ENCODE measurements at places on chromosomes 12 and 14.
A peak's percentile ranks its signal among the peaks of the same experiment; 100 is the strongest.

DNA sequence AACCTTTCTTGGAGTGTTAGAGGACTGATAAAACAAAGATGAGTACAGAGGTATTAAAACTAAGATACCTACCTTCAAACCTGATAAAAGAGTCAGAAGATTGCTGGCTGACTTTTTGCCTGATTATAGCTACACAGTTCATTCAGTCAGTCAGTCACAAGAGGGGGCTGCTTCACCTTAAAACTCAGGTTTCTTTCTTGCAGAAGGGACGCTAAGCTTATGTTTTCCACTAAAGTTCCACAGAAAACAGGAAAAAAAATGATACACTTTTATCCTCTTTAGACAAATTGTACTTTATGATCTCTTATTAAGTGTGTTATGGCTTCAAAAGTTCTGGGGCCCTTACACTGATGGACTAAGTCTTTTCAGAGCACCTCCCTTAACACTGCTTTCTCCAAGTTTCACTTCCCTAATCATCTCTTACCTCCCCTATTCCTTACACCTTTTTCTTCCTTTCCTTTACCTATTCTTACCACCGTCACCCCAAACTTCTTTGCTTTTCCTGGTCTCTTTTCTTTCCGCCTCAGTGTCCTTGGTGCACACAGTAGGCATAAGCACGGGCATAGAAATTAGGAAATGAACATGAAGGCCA lies 448.7 kb upstream of the OR4E1 start:
- DNase-seq, result no peak

DNA sequence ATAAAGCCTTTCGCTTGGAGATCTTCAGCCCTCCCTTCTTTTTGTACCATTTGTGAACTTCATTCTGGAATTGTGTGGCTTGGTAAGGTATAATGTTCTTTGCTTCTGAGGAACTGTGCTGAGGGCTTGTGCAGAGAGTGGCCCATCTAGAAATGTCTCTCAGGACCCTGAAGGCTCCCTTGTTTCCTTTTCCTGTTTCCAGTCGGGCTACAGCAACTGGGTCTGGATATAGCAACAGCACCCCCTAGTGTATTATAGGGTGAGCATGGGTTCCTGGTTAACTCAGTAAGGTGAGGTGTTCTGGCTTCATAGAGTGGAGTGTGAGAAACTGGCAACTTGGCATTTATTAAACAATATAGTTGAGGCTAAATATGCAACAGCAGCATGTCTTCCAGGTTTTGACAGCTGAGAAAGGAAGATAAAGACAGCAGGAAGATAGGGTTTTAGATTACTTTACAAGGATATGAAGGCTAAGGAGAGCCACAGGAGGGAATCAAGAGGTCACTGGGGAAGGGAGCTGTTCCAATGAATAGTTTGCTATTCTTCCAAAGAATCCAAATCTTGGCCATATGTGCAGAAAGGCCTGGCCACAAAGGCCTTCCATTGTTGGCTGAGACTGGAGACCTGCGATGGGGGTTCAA lies 49.1 kb upstream of the RNU6-8 start:
- DNase-seq, result peak; percentile 53

GRCh38 chr14:96148631-96149030 lies 56.0 kb upstream of the BDKRB2 start:
- DNase-seq, result no peak

- no peak for DNase-seq
These were observed 13.7 kb downstream of the RNF41 start for GRCh38 chr12:56208006-56208405.

DNA sequence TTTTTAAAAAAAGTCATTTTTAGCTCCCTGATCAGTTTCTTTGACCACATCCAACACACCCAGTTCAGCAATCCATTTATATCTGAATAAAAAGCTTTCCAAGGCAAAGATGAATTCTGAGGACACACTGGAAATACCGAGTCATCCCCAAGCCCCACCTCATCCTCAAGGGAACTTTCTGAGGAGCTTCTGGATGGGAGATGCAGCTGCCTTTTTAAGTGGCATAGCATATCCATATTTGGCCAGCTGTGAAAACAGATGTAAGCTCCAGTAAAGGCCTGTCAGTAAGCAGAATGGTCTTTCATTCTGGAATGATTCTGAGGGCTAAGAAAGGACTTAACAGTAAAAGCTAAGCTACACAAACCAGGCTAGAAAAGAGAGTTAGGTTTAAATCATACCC lies 18.4 kb downstream of the ZFYVE1 start:
- DNase-seq, result no peak

- peak; percentile 88 for DNase-seq
These were observed 79.8 kb downstream of the SRRM4 start for GRCh38 chr12:119060847-119061796.

DNA sequence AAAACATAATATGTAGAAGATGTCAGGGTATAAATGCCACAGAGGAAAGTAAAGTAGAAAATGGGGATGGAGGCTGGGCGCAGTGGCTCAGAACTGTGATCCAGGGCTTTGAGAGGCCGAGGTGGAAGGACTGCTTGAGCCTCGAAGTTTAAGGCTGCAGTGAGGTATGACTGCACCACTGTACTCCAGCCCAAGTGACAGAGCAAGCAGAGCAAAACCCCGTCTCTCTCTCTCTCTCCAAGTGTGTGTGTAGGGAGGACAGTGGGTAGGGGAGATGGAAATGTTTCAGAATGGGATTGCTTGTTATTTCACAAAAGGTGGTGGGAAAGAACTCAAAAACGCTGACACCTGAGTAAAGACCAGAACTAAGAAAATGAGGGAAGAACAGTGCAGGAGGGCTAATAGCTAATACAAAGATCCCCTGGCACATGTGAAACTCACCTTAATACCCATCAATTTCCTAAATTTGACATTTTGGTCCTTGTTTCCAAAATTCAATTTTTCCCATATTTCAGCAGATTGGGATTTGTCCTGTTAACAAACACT lies 5.7 kb upstream of the ZCCHC8 start:
- no peak for DNase-seq

DNA sequence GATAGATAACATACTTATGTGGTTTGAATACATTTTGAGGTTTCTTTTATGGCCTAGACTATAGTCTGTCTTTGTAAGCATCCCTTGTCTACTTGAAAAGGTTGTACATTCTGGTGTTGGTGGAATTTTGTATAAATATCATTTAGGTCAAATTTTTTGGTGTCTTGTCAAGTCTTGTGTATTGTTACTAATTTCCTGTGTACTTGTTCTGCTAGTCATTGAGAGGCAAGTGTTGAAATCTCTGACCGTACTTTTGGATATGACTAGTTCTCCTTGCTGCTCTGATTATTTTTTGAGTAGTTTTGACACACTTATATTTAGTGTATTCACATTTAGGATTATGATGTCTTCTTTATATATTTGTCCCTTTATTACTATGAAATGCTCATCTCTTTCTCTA lies 219.6 kb downstream of the CCDC91 start:
- no peak for DNase-seq

GRCh38 chr14:24996930-24997725 lies 52.8 kb downstream of the STXBP6 start:
- no peak for DNase-seq

DNA sequence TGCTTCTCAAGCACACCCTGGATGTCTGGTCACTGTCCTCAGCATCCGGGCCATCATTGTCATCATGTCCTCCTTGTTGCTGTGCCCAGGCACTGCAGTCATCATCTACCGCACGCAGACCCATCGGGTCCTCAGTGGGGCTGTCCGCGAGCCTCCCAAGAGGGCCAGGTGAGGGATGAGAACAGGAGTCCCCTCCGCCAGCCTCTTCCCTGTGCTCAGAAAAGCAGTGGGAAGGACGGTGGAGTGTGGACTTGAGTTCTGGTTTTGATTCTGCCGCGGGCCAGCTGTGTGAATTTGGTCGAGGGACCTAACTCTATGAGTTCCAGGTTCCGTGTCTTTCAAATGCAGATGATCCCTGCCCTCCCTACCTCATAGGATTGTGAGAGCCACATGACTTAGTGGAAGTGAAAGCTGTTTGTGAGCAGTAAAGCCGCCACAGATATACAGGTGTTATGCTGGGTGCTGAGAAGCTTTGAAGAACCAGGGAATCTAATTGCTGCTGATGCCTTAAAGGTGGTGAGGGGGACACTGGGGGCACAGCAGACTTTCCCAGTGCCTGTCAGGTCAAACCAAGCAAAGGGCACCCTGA lies 122.9 kb upstream of the RAP1B start:
- DNase-seq, result no peak

GRCh38 chr12:67002720-67003119 lies 266.4 kb upstream of the CAND1 start:
- DNase-seq, result no peak

DNA sequence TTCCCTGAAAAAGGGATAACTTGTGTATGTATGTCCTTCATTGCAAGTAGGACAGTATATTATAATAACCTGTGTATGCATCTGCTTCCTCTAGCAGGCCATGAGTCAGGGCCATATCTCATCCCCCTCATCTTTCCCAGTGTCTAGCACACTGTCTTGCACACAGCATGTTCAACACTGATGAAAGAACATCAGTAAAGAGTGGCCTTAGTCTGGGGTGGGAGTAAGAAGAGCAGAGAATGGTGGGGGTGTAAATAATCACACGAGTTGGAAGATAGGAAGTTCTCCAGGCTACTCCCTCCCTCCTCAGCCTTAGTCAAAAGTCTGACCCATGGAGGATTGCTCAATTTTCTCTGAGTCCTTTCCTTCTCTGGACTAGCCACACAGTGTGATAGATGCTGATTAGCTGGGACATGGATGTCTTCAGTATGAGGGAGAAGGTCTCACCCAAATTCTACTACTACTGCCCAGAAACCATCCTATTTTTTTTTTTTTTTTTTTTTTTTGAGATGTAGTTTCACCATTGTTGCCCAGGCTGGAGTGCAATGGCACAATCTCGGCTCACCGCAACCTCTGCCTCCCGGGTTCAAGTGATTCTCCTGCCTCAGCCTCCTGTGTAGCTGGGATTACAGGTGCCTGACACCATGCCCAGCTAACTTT lies 14.6 kb upstream of the SP1 start:
- no peak for DNase-seq

DNA sequence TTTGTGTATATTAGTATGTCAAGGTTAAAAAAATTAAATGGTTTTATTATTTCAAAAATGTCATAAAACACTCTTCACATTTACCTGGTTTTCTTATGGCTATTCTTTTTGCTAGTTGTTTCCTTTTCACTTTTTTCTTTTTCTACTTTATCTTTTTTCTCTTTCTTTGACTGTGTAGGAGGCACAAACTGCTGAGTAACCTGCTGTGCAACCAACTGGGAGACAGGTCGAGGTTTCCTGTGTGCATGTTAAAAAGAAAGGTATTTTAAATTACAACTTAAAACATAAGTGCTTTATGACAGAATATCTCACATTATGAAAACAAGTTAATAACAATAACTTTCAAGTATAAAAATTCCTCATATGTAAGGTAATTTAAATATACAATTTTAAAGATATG lies 16.9 kb upstream of the GXYLT1 start:
- DNase-seq, result no peak

- DNase-seq, result no peak
These were observed 11.8 kb downstream of the MYL2 start for GRCh38 chr12:110908377-110909152.

DNA sequence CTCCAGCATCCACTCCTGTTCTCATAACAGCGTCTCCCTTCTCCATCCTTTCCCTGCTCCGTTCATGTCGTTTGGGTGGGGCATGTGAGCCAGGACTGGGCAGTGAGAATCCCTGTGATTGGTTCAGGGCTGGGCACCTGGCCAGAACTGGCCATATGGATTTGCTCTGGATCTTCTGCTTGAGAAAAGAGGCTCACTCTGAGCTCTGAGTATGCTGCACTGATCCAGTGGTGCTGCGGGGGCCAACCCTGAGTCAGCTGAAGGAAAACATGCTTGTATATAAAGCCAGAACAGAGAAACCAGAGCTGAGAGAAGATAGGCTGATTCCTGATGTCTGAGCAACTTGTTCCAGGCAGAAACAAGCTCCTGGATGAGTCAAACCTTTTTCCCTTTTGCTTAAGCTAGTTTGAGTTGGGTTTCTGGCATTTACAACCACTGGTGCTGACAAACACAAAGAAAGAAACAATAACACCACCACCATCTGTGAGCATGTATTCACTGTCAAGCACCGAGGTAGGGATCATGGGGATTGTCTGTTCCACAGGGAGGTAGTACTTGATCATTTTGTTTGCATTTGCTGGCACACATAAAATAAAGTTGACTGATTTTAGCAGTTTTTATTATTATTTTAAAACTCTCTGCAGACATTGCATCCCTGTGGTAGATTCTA lies 14.0 kb upstream of the HPD start:
- DNase-seq, result no peak

DNA sequence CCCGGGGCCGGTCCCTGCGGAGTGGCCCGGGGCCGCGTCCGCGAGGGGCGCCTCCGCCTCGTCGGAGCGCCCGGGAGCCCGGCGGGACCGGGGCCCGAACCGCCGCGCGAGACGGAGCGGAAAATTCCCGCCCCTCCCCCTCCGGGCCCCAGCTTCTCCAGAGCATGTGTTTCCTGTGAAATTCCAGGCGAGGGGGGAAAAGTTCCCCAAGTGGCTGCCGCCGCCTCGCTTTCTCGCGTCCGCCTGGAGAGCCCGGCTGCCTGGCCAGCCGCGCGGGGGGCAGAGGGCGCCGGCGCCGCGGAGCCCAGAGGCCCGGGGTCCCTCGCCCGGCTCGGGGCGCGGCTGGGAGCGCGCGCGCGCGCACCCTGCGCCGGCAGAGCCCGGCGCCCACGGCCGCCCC lies 904 bp downstream of the CACNA1C start:
- DNase-seq, result peak; percentile 63

DNA sequence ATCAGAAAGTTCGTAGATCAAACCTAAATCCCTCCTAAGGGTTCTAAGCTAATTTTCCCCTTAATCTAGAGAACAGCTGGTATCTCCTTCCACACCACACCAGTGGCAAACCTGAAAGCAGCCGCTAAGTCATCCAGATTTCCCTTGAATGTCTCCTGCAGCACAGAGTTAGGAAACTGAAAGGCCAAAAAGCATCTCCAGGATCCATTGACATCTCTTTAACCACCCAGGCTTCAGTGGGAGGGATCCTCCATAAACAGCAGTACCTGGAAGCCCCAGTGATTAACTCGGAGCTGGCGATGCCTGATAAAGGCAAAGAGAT lies 47.6 kb downstream of the CRACR2A start:
- no peak for DNase-seq

GRCh38 chr12:1572731-1573130 lies 21.6 kb downstream of the FBXL14 start:
- no peak for DNase-seq

GRCh38 chr12:49264466-49264872 lies 413 bp upstream of the TUBA1C start:
- no peak for DNase-seq

- no peak for DNase-seq
These were observed 42.8 kb downstream of the IRF2BPL start for GRCh38 chr14:76985540-76986230.
